ENCODE measurements at places on chromosomes 1 and 21. TPM values are rescaled to one million over a fixed set of nuclear protein-coding genes. Genes with fewer than 3 reads are reported as not detected.
A peak's percentile ranks its signal among the peaks of the same experiment; 100 is the strongest.

DNA sequence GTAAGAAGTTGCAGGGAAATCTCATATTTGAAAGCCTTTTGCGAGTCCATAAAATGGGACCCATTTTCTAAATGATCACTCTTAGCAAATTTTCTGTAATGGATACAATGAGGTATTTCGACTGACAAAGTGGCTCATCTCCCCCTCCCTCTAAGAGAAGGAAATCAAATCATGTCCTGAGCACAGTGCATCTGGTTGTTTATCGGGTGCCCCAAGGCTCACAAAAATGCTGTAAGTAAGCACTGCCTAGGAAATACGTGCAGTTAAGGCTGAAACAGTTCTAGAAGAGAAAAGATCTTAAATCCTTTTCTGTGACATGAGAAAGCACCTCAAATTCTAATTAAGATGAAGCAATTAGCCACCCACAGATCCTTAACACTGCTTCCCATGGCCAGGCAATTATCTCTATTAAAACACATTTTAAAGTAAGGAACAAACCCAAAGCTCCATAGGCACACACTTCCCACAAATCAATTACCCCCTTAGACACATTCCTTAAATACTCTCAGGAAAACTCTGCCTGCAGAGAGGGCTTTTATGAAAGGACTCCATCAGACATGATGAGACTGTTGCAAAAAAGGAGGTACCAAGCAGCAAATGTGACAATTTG, 216.3 kb downstream of the KCNH1 start:
- no peak for DNase-seq

- DNase-seq: no peak
Observed at GRCh38 chr1:116772648-116773045, 18.4 kb downstream of the CD2 start.

- DNase-seq: no peak
Observed at GRCh38 chr1:32272557-32273390, 19.1 kb upstream of the HDAC1 start.

Gene TFF3
- total RNA-seq: 3.8 TPM

DNA sequence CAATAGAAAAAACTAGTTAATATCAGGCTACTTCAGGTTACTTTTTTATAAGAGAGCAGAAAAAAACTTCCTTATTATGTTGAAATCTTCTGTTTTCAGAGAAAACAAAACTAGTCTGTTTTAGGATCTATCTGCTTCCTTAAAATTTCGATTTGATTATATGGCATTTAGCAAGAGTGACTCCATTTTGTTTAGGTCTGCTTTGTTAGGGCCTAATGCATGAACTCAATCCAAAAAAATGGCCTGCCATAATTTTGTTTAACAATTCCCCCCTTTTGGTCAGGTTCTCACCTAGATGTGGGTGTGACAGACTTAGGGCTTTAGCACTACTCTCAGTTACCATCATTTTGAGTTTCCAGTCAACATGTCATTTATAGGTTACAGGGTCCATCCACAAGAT, 89.8 kb upstream of the GNG12 start:
- no peak for DNase-seq

DNA sequence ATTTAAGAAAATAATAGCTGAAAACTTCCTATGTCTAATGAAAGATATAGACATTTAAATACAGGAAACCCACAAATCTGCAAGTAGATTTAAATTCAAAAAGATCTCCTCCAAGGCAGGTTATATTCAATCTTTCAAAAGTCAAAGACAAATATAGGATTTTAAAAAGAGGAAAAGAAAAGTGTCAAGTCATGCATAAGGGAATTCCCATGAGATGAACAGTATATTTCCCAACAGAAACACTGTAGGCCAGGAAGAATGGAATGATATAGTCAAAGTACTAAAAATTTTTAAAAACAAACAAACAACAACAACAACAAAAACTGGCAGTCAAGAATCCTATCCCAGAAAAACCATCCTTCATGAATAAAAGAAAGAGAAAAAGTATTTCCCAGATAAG, 806.5 kb upstream of the BRINP3 start:
- no peak for DNase-seq

Gene INKA2
- 14.8 TPM for total RNA-seq

Gene TEX50
- not detected for total RNA-seq

DNA sequence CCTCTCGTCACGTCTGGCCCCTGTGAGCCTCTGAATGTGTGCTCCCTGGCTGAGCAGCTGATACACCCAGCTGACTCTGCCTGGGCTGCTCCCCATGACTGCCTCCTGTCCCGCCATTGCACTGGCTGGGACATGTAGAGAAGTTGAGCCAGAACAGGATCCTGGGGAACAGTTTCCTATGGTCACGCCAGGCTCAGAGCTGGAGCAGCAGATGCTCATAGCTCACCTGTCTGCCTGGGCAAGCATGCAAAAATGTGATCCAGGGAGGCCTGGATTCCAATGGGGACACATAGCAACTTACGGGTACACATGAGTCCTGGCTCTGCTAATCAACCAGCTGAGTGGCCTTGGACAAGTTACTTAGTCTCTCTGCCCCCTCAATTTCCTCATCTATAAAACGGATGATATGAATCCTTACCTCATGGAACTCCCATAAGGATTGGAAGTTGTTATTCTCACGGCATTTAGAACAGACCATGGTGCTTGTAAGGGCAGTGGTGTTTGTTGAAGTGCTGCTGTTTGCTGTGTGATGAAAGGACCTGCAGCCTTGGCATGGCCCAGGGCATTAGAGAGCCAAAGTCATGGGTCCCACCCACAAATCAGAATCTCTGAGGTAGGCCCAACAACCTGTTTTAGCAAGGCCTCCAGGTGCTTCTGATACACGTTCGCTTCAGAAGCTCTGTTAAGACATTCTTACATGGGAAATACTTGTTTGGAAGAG, 150.3 kb upstream of the VANGL1 start:
- DNase-seq: no peak

GRCh38 chr1:86955678-86956077, 41.2 kb downstream of the HS2ST1 start:
- DNase-seq: no peak

Gene ELF3
- 0.68 TPM for total RNA-seq

Gene PPIAL4G
- 0.09 TPM for total RNA-seq

DNA sequence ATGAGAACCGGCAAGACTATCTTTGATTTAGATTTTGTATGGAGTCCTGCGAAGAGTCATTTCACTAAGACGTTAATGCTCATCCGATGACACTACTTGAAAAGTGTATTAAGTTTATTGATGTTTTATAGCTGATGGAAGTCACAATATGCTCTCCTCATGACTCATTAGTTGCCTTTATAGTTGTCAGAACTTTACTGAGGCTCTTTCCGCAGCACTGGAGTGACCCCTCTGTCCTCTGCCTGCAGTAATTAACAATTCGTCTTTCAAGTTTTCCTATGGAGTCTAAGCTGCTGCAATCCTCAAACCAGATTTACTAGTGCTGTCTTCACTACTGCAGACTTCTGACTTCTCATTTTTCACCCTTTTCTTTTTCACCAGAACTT, 853 bp downstream of the USP16 start:
- DNase-seq: no peak

Gene PRAMEF15
- not detected for total RNA-seq

GRCh38 chr1:39136638-39137037, 67.9 kb upstream of the MACF1 start:
- no peak for DNase-seq

DNA sequence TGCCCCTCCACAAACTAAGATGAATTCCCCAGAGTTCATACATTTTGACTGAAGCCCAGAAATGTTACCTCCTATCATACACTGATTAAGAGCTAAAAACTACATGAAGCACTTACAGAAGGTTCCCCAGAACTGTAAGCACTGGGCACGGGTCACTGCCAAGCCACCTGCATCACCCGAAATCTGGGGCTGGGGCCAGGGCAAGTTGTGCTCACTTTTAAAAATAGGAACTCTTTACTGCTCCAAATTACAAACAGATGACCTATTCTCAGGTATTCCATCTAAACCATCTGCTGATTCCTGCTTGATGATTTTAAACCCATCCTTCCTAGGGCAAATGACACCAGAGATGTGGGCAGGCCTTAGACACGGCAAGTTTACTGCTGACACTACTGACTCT, 4.8 kb downstream of the SETD4 start:
- no peak for DNase-seq

Gene TTC24
- 0.36 TPM for total RNA-seq

DNA sequence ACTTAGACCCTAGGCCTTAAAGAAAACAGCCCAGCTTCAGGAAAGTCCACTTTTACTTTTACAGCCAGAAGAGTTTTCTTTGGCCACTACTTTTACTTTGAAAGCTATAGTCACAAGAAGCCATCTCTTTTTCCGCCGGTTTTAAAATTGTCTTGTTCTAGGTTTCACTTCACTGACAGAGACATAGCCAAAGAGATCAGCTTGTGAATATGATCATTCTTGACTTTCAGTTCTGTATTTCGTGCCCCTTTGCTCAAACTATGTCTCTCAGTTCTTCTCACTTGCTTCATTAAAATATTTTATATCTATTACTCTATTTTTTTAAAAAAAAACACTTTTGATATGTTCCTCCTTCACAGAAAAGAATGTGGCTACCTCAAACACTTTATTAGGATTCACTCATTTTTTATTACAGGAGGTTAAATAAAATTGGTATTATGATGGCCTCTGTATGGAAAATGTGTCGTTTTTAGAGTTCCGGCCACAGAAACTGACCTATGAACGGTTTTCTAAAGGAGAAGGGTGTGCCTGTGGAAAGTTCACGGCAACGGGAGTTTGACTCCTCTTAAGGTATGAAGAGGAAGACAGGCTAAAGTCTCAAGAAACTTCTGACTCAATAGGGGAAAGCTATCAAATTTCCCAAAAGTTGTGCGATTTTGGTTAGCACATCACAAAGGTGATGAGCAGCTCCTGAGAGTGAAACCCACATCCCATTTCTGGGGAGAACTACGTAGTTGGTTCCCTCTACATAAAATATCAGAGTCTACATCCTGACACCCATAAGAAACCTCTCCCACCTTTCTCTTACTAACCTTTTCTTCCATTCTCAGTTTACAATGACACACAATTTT, 1.2 kb downstream of the MCOLN2 start:
- DNase-seq: no peak

Gene OR2W3
- total RNA-seq: 0.39 TPM

GRCh38 chr1:234613128-234613875, 3.3 kb upstream of the IRF2BP2 start:
- no peak for DNase-seq

DNA sequence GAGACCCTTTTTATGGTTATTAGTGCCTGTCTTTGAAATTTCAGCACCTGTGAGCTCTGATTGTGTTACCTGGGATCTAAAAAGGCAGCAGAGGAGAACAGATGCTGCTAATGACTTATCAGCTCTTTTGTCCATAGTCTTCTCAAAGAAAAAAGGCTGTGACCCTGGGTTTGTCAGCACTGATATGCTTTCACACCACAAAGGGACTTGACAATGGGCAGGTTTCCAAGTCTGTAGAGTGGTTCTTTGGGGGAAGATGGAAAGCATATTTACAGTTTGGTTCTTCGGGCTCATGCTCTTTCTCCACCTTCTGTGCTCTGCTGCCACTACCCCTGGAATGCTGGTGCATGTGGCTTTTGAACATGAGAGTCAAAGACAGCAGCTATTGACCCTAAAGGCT, 32.0 kb downstream of the DNAJC6 start:
- no peak for DNase-seq

Gene TMEM125
- not detected for total RNA-seq

GRCh38 chr1:9846611-9847171, 22.9 kb upstream of the CLSTN1 start:
- peak; percentile 33 for DNase-seq

Gene MAP10
- total RNA-seq: 1.8 TPM

Gene FNDC10
- total RNA-seq: 3.0 TPM

Data from aorta (tissue), 5 donors.